NCI-H187 treated with DMSO at 0.1 percent for 48 hours (cell line): ENCODE measurements at places on chromosomes 12 and 14.

GRCh38 chr14:57854571-57854970, 11.3 kb downstream of the SLC35F4 start:
- no peak for DNase-seq

- DNase-seq: no peak
These were observed 52.8 kb downstream of the STXBP6 start for GRCh38 chr14:24996930-24997725.

DNA sequence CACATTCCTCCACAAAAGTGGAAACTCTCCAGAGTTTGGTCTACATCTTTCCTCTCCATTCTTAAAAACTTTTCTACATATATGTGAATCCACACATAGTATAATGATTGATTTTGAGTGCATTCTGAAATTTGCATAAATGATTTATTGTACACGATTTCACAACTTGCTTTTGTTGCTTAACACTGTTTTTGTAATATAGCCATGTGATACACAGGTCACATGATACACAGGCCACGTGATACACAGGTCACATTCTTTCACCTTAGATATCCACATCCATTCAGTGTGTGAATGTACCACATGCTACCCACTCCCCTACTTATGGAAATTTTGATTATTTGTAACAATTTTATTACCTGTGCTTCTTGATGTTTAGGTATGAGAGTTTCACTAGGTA, 319.1 kb downstream of the ZFP36L1 start:
- no peak for DNase-seq

DNA sequence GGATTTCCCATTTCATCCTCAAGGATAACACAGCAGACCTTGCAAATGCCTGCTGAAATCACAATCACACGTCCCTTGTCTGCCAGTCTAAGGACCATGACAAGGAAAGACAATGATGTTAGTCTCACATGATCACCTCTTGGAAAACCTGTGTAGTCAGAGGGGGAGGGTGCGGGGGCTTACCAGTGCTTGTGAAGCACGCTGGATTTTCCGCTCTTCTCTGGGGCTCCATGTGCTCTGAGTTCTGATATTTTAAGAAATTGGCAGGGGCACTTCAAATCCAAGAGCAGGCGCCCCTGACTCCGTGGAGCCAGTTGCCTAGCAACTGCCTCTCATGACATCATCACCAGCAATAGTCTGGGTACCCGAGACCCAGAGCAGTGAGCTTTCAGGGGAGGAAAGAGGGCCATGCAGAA, 200.9 kb upstream of the C14orf180 start:
- DNase-seq: no peak

DNA sequence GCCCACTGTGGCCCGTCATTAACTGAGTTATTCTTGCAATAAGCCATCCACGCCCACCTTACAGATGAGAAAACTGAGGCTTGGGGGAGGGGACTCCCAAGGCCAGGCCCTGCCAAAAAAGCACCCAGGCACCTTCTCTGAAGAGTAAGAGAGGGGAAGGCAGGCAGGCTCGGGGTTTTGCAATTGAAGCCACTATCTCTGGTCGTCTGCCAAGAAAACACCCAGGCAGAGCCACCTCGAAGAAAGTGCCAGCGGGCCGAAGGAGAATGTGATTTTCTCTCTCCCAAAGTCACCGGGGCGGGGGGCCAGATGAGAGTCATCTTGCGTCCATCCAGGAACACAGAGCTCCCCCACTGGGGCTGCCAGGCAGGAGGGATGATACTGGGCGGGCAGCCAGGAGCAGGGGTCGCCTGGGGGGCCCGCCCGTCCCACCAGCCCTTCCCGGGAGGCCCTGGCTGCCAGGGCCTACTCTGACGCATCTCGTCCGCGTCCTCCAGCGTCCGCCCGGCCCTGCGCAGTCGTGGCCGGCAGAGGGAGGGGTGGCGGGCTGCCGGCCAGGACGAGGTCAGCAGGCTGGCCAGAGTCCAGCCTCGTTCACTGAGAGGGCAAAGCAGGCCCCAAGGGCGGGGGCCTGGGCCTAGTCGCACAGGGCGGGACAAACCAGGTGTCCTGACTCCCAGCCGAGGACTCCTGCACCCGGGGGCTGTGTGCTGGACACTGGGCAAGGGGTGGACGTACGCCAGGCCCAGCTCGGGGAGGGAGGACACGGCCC, 74.3 kb downstream of the RFLNA start:
- no peak for DNase-seq
